ENCODE measurements at places on chromosomes 2 and 18.

GRCh38 chr2:17877811-17878280 lies 621 bp upstream of the KCNS3 start:
- no peak for DNase-seq

DNA sequence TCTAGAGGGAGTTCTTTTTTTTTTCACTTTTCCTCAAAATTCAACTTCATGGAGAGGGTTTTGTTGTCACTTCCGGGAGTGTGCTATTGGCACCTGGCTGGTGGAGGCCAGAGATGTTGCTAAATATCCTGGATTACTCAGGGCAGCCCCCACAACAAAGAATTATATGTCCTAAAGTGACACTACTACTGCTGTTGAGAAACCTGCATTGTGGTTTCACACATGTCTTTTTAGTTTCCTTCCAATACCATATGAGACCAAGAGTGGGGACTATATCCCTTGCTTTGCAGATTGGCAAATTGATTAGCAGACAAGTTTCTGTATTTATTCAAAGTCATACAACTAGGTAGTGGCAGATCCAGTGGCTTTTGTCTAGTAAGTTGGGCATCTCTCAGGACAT lies 826.8 kb downstream of the TRIB2 start:
- no peak for DNase-seq

GRCh38 chr2:8805278-8806210 lies 31.9 kb downstream of the KIDINS220 start:
- no peak for DNase-seq

- no peak for DNase-seq
Measured at GRCh38 chr18:963276-963675, 58.6 kb downstream of the ADCYAP1 start.

GRCh38 chr2:85797921-85798320 lies 44.1 kb downstream of the ATOH8 start:
- peak; percentile 9 for DNase-seq

DNA sequence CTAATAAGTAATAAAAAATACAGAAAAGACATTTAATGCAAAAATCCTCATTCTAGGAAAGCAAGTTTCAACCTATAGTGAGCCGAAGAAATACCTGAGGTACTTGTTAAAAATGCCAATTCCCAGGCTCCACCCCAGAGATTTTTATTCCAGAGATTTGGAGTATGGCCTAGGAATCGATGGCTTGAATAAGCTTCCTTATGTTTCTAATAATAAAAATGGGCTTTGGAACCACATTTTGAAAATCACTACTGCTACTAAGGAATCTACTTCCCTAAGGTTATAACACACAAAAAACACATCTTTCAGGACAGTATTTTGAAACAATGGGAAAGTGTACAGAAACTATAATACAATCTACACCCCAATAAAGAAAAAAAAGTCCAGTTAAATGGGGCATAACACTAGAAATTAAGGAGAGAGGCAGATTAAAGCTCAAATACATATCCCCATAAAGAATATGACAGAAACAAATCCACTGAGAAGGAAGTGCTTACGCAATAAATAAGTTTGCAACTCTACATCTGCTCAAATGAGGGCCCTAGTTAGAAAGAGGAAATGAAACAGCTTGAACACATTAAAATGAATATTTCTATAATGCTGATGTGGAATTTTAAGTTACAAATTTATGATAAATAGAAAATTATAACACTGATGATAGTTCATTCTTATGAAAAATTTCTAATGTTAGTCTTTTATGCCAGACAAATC lies 103.7 kb downstream of the EPB41L3 start:
- DNase-seq = no peak

GRCh38 chr2:235507928-235508327 lies 14.1 kb downstream of the AGAP1 start:
- DNase-seq = no peak

DNA sequence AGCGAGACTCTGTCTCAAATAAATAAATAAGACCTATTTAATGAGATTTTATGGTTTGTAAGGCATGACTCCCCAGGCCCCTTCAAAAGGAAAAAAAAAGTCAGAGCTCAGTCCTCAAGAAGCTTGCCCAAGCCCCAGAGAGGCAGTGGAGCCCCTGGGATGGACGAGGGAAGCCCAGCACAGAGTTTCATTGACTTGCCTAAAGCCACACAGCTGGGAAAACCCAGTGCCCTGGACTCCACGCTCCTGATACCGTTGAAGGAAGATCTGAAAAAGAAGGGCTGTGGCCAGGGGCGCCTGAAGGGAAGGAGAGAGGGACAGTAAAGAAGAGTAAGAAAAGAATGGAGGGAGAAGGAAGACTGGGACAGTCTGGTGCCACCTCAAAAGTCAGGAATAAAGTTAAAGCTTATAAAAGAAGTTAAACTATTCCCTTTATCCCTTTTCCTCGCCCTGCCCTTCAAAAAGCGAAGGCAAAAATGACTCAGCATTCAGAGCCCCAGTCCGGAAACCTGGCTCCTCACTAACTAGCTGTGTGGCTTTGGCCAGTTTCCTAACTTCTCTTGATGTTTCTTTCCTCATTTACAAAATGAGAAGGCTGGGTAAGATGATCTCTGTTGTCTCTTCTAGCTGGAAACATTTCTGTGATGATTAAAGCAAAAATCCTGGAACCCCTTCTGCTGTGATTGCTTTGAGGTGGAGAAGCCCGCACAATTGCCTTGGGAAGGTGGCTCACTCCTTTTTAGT lies 46.7 kb downstream of the LYPD1 start:
- no peak for DNase-seq

DNA sequence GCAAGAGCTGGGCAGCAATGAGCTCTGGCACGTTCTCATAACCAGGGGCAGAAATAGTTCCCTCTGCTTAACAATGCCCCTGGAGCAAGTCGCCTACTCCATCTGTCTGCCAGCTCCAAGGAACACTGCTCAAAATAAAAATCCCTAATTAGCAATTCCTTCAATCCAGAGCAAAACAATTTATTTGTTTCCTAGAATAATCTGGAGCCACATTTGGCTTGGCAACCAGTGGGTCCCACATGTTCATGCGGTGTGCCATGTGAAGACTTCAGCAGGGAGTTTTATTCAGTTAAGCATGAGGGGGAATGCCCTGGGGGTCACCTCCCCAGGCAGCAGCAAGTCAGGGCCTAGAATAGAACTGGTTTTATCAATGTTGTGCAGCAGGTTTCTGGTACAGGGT lies 7.6 kb upstream of the EGR4 start:
- DNase-seq = no peak

GRCh38 chr2:240556553-240557100 lies 1.2 kb downstream of the ANKMY1 start:
- DNase-seq = no peak

GRCh38 chr2:69547984-69548715 lies 95.4 kb downstream of the AAK1 start:
- DNase-seq = no peak

GRCh38 chr2:74387346-74387745 lies 7.2 kb upstream of the DCTN1 start:
- no peak for DNase-seq

DNA sequence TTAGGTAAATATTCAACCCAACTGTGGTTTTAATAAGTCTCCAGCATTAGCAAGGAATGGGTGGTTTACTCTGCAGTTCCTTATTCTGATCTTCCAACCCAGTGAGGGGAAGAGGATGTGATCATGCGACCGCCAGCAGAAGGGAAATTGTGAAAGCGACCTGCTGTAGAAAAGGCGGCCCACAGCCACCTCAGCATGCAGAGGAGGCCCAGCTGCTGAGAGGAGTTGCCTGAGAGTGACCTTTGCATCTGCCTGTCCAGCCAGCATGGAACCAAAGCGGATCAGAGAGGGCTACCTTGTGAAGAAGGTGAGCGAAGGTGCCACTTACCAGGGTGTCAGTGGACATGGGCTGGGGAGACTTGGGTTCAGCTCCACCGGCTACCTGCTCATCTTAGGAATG lies at the start of gene PLEK:
PLEK (plus strand) TSS at position 196 of the 400 bp plus-strand sequence; CDS start at position 266, 70 bp downstream.
- no peak for DNase-seq

DNA sequence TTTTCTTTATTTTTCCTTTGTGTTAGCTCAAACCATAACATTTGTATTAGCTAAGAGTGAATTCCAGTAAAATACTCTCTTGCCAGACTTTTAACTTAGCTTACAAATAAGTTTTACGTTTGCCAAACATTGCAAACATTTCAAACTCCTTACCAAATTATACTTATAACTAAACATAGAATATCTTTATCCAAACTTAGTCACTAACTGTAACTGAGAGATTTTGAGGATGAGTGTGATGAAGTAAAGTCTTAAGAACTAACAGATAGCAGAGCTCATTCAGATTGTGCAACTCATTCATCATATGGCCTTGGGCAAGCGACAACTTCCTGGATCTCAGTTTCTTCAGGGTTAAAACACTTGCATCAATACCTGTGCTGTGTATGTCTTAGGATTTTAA lies 533.7 kb downstream of the TDRD15 start:
- no peak for DNase-seq

DNA sequence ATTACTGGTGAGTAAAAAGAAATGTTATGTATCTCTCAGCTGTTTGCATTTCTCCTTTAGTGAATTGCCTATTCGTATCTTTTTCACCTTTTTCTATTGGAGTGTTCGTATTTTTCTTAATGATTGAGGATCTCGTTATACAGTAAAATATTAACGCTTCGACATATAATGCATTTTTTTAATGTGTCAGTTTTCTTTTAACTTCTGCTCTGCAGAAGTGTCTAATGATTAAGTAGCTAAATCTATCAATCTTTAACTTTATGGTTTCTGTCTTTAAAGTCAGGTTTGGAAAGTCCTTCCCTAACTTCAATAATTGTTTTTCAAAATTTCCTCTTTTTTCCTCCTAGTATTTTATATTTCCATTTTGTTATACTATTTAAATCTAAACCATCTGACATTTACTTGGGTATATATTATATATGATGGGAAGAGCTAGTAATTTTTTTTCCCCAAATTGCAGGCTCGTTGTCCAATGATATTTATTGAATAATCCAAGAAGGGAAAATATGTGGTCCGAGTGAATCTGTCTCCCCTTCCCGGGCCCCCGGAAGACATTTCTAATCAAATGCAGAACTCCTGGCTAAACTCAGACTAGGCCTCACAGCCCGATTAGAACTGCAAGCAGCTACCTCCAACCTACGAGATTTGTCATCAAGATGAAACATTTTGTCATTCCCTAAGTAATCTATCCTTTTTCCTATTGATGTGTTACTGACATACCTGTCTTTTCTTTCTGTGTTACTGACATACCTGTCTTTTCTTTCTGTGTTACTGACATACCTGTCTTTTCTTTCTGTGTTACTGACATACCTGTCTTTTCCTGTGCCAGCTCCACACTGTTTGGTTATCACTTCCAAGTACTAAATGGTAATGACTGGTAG lies 17.2 kb downstream of the PCBP1 start:
- DNase-seq = no peak

DNA sequence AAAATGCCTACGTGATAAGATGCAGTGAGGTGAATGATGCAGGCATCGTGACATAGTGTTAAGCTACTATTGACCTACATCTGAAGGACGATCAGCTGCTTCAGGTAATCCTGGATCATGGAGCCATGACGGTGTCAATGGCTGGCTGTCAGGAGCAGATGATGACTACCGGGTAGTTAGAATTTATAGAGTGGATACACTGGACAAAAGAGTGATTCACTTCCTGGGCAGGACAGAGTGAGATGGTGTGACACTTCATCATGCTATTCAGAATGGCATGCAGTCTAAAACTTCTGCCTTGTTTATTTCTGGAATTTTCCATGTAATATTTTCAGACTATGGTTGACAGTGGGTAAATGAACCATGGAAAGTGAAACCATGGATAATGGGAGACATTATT lies 29.5 kb downstream of the METTL8 start:
- DNase-seq = no peak

GRCh38 chr2:188219541-188219940 lies 72.1 kb upstream of the GULP1 start:
- DNase-seq = no peak

GRCh38 chr18:2316082-2316750 lies 255.1 kb downstream of the METTL4 start:
- no peak for DNase-seq

DNA sequence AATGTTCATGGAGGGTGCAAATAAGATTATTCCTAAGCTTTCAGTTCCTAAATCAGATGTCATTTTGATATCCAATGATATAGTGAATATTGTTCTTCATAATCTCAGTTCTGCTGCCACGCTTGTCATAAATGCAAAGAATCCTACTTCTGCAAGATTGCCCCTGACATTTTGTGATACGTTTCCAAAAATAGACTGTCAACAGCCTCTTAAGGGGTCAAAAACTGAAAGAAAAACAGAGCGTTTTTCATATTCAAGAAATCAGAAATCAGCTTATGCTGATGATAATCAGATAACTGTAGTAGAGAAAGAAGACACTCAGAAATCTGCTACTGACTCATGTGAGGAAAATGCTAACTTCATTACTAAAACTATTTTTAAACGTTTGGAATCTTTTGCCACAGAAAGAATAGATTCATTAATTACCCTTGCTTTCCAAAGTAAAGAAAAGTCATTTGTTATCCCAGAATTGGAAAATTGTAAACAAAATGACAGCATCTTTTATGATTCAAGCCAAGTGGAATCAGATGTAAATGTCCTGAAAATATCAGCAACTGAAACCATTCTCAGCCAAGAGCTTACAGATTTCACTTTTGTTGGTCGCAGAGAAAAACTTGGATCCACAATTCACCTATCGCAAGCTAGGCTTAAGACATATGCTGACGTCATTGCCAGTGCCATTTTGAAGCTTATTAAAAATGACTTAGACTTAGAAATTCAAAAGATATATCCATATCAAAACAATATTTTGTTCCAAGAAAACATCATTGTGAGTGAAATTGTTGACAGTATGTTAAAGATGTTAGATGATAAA lies 55.1 kb downstream of the FSIP2 start:
- DNase-seq = no peak

GRCh38 chr2:197883354-197884032 lies 79.1 kb downstream of the PLCL1 start:
- no peak for DNase-seq

GRCh38 chr2:188282907-188283306 lies 8.8 kb upstream of the GULP1 start:
- DNase-seq = no peak

DNA sequence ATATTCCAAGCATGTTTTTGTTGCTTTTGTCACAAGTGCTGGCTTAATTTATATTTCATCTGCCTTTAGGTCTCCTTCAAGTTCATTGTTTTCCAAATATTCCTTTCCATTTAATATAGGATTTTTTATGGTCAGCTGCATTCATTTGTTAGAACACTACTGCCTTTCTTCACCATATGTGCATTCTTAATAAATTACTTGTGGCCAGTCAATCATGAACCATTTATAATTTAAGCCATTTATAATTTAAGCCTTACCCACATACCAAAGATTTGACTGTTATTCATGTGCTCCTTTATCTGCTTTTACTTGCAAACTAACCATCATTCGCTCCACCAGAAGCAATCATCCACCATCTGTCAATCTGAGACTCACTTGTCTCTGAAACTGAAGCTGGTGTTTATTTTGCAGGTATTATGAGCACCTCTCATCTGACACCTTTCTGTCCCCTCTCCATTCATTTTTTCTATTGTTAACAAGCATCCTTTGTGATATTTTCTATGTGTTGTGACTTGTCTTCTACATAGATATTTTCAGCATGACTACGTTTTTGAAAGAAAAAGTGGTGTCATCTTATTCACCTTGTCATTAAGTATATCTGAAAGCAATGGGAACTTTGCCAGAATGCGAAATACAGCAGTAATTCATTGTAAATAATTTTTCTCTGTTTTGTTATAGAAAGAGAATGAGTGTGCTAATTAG lies 786.8 kb downstream of the KCNJ3 start:
- DNase-seq = no peak
